ENCODE measurements at places on chromosomes 7 and 10. TPM values are rescaled to one million over a fixed set of nuclear protein-coding genes. Genes with fewer than 3 reads are reported as not detected.
A peak's percentile ranks its signal among the peaks of the same experiment; 100 is the strongest.

ZNF853 gene
- 14.2 TPM for total RNA-seq

NAT16 gene
- not detected for total RNA-seq

PLXNA4 gene
- 12.8 TPM for total RNA-seq

RBM20 gene
- total RNA-seq = 105 TPM

NKX2-3 gene
- not detected for total RNA-seq

- no peak for DNase-seq
These were observed 6.9 kb upstream of the SH2B2 start for GRCh38 chr7:102279537-102280400.

DNA sequence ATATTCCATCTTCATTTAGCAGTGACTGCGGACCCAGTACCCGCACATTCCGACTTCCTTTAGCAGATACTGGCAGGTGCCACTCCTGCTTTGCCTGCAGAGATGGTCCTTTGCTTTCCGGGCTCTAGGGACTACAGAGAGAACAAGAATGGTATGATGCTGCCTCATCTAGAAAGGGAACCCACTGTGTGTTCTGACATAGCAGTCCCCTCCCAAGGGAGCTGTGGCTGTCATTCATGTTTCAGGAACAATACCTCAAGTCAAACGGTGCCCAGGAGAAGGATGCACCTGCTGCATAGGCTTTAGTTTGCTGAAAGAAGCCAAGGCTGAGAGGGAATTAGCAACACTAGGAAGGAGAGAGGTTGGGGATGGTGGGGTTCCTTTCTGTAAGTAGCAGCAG is 15.9 kb upstream of the TMEM72 start:
- DNase-seq = peak; percentile 49

GRCh38 chr10:127406018-127406550 is 143.0 kb upstream of the NPS start:
- no peak for DNase-seq

- no peak for DNase-seq
These were observed 47.7 kb downstream of the SHOC2 start for GRCh38 chr10:110967009-110967630.

GRCh38 chr10:97119058-97119745 is 66.6 kb downstream of the SLIT1 start:
- peak; percentile 22 for DNase-seq

DNA sequence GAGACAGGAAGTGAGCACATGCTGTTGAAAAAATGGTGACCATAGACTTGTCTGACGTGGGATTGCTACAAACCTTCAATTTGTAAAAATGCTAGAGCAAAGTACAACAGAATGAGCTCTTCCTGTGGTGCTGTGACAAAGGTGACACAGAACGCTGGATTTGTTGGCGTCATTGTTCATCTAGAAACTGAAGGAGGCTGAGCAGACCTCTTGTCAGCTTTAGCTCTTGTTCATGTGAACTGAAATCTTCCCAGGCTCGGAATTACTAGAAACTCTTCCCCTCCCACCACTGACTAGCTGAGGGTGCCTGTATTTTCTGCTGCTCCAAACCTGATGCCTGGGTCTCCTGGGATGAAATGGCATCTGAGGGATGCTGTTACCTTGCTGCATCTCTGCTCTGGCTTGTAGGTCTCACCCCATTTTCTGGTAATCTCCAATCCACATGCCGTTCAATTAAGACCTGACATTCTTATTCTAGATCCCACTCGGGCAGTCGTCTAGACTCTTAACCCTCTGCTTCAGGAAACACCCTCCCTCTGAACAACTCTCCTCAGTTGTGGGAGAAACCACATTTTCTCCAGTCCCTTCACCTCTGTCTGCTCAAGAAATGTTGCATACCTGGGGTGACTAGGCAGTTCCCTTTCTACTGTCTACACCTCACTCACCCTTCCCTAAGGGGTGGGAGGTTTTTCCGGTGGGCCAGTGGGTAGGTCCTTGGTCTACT is 349.3 kb downstream of the CXCL12 start:
- DNase-seq = no peak

GRCh38 chr10:11074536-11075267 is 57.0 kb downstream of the CELF2 start:
- DNase-seq = no peak

GRCh38 chr7:106190589-106191330 is 78.6 kb upstream of the SYPL1 start:
- DNase-seq = no peak

DNA sequence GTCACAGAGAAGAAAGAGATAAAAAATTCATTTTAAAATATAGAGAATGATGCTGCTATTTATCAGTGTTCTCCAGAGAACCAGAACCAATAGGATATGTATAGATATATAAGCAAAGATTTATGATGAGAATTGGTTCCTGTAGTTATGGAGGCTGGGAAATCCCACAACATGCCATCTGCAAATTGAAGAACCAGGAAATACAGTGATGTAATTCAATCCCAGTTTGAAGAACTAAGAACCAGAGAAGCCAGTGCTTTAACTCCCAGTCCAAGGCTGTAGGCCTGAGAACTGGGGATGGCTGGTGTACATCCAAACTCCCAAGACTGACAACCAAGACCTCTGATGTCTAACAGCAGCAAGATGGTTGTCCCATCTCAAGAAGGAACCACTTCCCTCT is 192.9 kb upstream of the PLXDC2 start:
- DNase-seq = no peak

All from cardiac septum (tissue), 1 donor.